ENCODE measurements at places on chromosomes 16 and 17.
A peak's percentile ranks its signal among the peaks of the same experiment; 100 is the strongest.

DNA sequence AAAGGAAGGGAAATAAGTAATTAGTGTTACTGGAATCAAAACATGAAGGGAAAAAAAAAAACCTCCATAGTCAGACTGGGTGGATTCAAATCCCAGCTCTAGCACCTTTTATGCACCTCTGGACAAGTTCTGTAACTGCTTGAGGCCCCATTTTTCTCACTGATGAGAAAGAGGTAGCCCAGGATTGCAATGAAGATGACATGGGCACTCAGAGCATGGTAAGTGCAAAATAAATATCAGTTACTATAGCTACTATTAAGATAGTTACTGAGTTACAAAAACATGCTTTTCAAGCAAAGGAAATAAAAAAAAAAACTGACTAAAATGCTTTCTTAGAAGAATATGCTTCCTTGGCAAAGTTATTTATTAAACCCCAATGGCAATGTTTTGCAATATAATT, 58.8 kb downstream of the CEP95 start:
- no peak for DNase-seq

- DNase-seq: no peak
Measured at GRCh38 chr17:15307710-15308111, 33.7 kb downstream of the TEKT3 start.

DNA sequence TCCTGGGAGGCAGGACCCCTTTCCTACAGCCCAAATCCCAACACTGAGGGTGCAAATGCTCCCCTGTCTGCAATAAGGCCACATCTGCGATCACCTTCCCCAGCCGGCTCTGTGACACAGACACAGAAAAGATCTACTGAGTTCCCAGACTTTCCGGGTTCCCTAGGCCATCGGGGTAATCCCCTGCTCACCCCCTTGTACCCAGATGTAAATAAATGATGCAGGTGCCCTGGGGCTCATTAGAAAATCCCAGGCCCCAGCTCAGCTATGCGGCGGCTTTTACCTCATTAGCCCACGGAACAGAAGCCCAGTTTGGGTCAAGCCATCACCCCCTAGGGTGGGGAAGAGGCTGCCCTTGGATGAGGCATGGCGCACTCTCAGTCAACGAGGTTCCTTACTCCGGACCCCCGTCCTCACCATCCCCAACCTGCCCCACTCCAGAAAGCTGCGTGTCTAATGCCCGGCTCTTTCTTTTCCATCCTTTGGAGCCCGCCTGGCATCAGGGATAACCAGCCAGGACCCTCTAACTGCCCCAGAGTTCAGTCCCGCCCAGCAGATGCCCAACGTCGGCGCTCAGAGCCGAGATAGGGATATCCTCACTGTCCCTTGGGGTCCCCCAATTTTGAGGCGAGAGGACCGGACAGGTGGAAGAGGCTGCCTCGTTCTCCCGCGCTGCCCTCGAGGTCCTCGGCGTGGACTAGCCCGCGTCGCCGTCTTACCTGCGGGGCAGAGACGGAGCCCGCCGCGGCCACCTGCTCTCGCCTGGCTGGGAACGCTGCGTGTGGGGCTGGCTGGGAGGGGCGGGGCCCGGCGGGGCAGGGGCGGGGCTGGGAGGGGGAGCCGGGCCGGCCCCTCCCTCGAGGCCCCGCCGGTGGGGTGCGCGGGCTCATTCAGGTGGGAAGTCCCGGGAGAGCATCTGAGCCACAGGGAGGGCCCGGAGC, at the start of gene ZNF385C:
ZNF385C (minus strand) TSS at position 783 of the 941 bp plus-strand sequence. CDS start 35,417 bp downstream, outside the sequence.
- DNase-seq: peak; percentile 76

DNA sequence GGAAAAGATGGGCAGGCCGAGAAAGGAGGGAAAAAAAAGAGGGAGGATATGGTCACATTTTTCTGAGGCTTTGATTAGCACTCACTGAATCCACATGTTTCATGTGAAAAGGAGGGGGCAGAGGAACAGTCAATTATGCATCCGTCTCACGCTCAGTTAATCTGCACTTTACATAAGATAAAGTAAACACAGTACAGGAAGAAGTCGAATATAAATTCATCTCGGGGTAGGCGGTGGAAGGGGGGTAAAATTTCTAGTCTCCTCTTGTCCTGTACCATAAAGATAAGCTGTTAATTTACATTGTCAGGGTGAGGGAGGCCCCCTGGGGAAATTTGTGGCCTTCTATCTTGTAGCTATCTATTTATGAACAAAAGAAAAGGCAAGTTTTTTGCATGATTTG, 73.1 kb upstream of the CES5A start:
- no peak for DNase-seq

DNA sequence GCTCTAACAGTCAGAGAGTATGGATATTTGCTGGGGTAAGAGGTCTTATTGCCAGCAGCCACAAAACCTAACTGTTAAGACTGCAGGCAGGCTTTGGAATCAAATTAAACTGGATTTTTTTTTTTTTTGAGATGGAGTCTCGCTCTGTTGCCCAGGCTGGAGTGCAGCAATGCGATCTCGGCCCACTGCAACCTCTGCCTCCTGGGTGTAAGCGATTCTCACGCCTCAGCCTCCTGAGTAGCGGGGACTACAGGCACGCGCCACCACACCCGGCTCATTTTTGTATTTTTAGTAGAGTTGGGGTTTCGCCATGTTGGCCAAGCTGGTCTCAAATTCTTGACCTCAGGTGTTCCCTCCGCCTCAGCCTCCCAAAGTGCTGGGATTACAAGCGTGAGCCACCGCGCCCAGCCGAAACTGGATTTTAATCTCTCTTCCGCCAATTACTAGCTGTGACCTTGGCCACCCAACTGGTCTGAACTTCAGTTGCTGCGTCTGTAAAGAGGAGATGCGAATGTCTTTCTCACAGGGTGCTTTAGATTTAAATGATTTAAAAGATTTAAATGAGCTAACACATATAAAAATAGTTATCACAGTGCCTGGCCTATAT, 842 bp downstream of the MRPL10 start:
- no peak for DNase-seq

DNA sequence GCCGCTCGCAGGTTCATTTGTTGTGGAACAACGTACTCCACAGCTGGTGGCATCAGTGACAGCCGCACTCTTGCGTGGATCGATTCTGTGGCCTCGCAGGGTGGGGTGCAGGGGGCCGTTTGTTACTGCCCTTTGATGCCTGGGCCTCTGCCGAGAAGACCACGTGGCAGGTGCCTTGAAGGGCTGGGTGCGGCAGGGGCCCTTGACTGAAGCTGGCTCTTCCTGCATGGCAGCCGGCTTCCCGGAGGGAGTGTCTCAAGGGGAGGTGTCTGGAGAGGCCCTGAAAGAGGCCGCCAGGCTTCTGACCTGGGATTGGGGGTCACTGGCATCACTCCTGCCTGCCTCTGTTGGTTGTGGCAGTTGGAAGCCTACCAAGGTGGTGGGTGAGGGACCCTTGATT, 43.8 kb downstream of the TBCD start:
- no peak for DNase-seq

DNA sequence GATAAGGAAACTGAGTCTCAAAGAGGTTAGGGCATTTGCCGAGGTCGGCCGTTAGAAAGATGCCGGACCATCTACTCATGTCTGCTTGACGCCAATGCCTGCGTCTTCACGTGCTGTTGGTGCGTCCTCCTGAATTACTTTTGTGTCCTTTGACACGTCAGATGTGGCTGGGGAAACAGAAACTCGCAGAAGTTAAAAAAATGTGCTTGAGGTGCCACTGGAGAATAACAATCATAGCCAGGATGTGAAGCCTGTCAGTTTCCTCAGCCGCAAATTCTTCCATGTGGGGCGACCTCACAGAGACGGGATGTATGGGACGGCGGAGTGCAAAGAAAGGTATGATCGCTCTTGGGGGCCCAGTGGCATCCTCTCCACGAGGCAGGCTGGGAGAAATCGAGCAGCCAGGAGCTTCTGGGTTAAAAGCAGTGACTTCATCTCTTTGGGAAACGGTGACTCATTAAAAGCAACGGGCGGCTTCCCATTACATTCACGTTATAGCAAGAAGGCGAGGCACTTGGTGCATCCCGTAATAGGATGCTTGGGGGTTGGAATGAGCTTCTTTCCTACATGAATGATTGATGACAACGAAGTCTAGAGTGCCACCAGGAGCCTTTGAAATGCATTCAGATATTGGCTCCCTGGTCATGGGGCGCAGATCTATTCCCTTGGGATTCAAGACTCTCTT, 67.8 kb downstream of the BMERB1 start:
- no peak for DNase-seq

GRCh38 chr17:9028988-9029570, 7.8 kb downstream of the NTN1 start:
- no peak for DNase-seq

DNA sequence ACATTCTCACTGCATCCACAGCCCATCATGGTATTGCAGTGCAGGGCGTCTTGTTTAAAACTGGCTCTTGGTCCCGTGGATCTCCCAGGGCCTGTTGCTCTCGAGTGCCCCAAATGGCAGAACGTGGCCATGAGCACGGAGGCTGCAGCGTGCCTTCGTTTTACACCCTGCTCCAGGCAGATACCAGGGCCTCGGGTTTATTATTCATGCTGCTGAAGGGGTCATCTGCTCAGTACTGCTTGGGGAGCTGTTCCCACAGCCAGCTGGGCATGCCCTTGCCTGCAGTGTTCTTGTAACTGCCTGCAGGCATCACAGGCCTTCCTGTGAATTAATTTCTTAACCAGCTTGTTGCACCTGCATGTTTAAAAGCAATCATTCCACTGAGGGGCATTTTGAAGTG, 129.7 kb upstream of the CHMP6 start:
- peak; percentile 62 for DNase-seq

DNA sequence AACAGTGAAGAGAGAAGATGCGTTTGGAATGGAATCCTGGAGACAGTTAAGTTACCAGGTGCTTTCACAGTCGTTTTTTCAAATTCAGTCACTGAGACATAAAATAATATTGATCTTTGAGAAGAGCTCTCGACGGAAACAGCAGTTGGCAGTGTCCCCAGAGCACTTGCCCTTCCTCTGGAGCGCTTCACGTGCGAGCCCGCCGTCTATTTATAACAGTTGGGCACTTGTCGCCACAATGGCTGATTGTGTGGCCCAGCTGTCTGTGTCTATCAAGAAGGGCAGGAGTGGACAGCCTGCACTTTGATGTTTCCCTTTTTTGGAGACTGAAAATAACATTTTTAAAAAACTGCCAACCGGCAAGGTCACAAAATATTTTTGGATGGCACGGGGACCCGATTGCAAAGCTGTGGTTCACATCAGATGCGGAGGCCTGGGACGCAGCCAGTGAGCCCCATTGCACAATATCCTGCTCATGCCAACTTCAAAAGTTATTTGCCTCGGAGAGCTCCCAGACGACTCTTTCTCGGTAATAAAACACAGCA, 62.9 kb downstream of the ADCY9 start:
- no peak for DNase-seq

- DNase-seq: no peak
Measured at GRCh38 chr17:62931101-62931500, 34.9 kb upstream of the TANC2 start.

DNA sequence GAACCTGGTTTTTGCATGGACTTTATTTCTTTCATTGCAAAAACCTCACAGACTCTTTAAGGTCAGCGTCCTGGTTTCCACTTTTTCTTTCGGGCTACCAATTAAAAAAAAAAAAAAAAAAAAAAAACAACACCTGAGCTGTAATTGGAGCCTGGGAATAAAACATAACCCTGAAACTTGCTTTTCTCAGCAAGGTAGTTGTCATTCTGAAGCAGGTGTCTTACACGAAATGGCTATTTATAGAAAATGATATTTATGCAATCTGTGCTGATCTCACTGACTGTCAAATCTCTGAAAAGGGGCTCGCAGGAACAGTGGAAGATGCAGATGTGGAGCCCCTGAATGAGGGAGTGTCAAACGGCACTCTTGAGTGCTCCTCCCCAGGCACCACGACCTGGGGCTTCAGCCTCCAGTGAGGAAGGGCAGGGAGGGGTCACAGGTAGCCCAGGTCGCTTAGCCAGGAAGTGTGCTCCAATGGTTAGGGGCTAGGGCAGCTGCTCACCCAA, 10.4 kb upstream of the COTL1 start:
- no peak for DNase-seq

DNA sequence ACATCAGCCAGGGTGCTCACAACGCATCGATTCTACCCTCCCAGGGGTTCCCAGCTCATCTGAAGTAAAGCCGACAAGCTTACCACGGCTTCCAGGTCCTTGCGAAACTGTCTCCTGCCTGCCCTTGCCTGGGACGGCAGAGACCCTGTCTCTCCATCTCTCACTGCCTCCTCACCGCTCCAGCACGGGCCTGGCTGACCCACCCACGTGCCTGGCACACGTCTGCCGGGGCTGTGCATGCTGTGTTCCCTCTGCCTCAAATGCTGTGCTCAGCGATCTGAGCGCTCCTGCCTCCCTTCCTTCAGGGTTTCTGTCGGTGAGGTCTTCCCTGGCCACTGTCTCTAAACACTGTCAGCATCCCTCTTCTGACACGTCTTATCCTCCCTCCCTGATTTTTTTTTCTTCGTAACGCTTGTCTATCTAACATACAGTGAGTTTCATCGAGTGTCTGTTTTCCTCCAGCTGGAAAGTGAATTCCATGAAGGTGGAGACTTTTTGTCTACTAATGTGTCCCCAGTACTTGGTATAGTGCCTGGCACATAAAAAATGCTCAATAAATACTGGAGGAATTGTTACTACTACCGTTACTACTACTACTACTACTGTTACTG, 208.4 kb downstream of the IRF8 start:
- DNase-seq: no peak

GRCh38 chr16:82005027-82005830, 6.0 kb downstream of the SDR42E1 start:
- DNase-seq: no peak

DNA sequence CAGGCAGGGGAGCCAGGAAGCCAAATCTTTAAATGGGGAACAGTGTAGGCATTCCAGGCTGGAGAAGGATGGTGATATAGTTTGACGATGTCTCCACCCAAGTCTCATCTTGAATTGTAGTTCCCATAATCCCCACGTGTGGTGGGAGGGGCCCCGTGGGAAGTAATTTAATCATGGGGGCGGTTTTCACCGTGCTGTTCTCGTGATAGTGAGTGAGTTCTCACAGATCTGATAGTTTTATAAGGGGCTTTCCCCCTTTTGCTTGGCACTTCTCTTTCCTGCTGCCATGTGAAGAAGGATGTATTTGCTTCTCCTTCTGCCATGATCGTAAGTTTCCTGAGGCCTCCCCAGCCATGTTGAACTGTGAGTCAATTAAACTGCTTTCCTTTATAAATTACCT, 28.8 kb downstream of the GINS3 start:
- no peak for DNase-seq

GRCh38 chr17:45171338-45172231, 9.9 kb downstream of the HEXIM2 start:
- DNase-seq: no peak

DNA sequence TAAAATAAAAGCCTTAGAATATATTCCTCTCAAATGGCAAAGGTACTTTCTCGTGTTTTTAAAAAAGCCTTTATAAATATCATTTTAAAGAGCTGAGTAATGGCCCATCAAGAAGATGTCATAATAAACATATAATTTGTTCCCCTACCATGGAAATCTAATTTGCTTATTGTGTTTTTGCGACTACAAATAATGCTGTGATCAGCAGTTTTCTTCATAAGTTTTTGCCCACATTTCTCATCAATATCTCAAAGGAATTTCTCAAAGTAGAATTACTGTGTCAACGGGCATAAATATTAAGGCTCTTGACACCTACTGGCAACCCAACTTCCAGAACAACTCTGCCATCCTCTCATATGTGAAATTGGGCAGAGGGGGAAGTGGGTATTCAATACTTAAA, 17.5 kb downstream of the ZNF18 start:
- DNase-seq: no peak

- no peak for DNase-seq
Measured at GRCh38 chr17:50301891-50302584, 27.8 kb downstream of the TMEM92 start.

All from CD4-positive, alpha-beta T cell (primary cell).